ENCODE measurements at places on chromosomes 2 and 18.

- no peak for DNase-seq
Measured at GRCh38 chr18:45650321-45650720, 35.0 kb downstream of the SLC14A2 start.

- no peak for DNase-seq
Measured at GRCh38 chr18:9661564-9661963, 46.5 kb upstream of the RAB31 start.

DNA sequence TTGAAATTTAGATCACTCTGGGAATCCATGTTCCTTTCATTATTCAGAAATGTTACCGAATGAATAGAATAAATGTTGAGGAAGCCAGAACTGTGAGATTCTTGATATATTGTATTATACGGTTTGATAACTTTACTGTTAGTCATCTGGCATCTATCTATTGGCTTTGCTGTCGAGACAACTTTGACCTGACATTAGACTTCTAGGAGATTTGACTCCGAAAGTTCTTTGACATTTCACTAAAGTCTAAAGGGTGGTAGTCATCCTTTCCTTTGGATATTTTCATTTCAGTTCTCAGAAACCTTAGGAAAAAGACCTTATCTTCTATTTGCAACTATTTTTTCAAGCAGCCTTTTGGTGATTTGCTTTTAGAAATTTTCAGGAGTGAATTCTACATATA lies 1.9 kb downstream of the BMPR2 start:
- DNase-seq = no peak

GRCh38 chr2:239002591-239002953 lies 154.7 kb downstream of the TWIST2 start:
- no peak for DNase-seq

DNA sequence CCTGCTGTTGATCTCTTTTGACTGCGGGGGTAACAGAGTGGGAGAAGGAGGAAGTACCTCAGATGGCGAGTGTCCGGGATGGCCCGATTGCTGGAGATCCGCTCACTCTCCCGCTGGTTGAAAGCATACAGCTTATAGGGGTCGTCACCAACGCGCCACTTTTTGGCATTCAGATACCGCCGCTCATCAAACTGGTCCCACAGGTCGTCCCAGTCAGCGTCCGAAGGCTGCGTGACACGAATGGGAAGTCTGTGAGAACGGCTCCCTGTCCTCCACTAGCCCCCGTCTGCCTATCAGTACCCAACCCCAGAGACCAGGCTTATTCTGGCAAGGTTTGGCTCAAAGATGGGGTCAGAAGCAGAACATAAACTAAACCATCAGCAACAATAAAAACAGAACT lies 145.5 kb downstream of the GALNT14 start:
- DNase-seq = no peak

- DNase-seq = no peak
Measured at GRCh38 chr2:216920143-216920876, 60.4 kb upstream of the TNP1 start.

DNA sequence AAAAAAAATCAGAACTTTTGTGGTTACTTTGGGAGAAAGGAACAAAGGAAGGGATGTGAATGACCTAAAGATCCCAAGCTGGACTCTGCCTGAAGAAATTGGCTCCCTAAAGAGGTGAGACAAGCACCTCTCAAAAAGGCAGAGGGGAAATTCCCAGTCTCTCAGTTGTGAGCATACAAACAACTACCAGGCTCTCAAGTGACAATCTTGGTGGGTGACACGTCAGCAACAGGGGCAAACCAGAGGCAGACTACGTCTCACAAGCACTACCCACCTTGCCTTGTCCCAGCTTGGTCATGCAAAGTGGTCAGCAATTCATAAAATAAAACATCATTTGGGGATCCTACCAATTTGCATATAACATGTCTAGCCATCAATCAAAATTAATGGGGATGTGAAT lies 24.3 kb upstream of the LRATD1 start:
- no peak for DNase-seq

GRCh38 chr18:74498712-74499627 lies 2.8 kb downstream of the CNDP2 start:
- DNase-seq = no peak

- no peak for DNase-seq
Measured at GRCh38 chr2:10475811-10476660, 27.9 kb upstream of the ODC1 start.

- no peak for DNase-seq
Measured at GRCh38 chr2:72104821-72105588, 42.7 kb downstream of the CYP26B1 start.

GRCh38 chr2:235468978-235469655 lies 24.7 kb upstream of the AGAP1 start:
- DNase-seq = peak; percentile 85

DNA sequence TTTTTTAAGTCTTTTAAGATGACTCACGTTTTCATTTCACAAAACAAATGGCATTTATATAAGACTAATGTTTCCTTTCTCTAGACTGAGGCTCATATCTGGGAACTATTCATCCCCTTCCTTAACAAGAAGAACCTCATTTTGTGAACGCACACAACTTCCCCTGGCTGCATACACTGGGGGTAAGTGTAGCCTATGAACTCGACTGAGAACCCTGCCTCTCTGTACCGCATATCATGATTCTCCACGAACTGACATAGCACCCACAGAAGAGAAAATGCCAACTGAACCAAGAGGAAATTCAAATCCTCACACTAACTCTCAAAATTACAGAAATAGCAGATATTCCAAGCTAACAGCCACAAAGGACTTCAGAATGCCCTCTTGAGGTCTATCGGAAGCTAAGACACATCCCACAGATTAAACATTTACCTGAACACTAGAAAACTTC lies 236.7 kb downstream of the TCF4 start:
- DNase-seq = no peak

GRCh38 chr2:18721038-18721922 lies 131.9 kb upstream of the NT5C1B start:
- DNase-seq = no peak

DNA sequence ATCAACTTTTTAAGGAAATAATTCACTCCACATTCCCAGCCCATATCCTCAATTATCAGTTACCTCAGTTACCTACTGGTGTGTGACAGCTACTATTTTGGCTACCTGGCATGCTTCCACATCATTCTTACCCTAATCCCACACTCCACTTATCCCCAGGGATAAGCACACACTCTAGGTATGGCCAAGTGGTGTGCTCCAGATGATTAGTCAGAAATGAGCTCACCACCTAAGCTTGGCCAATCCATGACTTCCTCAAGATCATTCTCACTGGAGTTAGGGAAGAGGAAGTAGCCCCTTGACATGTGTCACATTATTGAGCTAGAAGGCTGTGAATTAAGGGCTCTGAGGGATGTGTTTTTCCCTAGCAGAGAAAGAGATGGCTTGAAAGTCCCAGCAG lies 20.9 kb upstream of the SMAD4 start:
- DNase-seq = no peak

DNA sequence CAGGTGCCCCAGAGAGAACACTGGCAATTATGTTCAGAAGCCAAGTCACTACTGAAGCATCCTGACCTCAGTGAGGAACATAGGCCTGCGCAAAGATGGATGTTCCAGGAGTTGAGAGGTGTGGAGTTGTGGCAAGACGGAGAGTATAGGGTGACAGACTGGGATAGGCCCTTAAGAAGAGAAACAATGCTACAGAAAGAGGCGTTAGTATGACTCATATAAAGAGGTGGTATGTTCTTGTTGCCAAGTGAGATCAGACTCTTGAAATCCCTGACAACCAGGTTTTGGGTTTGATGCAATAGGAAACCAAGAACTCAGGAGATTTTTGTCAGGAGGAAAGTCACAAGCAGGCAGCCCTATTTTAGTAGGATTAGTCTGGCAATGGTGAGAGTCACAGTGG lies 185.6 kb downstream of the RIT2 start:
- DNase-seq = peak; percentile 23

- no peak for DNase-seq
Measured at GRCh38 chr2:128447538-128447995, 128.9 kb upstream of the HS6ST1 start.

GRCh38 chr18:59810735-59811520 lies 88.9 kb upstream of the PMAIP1 start:
- no peak for DNase-seq

DNA sequence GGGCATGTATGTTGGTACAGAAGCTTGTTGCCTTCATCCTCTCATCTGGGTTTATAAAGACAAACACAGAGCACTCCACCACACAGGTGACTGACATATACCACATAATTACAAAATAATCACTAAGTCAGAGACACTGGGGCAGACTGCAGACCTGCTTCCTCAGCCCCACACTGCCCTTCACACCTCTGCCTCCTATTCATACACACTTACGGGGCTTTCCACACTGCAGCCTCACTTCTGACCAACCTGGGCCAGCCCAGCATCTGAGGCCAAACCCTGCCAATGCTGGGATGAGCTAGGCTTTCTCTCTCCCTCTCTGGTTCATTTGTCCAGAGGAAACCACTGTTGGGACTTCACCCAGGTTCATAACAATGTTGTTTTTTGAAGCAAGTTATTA lies 4.5 kb downstream of the EMX1 start:
- DNase-seq = no peak
